AG04450 (cell line): ENCODE measurements at places on chromosomes 7 and 10.
A peak's percentile ranks its signal among the peaks of the same experiment; 100 is the strongest.

GRCh38 chr10:48656914-48657305, 27.8 kb upstream of the WDFY4 start:
- DNase-seq: no peak

DNA sequence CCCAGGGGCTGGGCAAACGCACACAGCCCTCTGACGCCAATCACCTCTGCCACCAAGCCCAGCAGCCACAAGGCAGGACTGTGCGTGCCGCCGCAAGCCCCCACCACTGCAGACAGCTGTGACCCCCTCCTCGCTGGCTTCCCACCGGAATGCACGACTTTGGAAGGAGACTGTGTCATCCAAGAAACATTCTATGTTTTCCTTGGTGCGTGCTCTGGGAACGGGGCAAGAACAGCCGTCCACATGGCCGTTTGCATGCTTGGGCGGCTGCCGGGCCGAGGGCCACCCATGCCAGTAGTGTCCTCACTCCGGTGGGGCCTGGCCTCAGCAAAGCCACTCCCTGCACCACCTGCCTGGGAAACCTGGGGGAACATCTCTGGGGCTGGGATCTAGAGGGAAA, 17.6 kb upstream of the ELN start:
- DNase-seq: no peak

DNA sequence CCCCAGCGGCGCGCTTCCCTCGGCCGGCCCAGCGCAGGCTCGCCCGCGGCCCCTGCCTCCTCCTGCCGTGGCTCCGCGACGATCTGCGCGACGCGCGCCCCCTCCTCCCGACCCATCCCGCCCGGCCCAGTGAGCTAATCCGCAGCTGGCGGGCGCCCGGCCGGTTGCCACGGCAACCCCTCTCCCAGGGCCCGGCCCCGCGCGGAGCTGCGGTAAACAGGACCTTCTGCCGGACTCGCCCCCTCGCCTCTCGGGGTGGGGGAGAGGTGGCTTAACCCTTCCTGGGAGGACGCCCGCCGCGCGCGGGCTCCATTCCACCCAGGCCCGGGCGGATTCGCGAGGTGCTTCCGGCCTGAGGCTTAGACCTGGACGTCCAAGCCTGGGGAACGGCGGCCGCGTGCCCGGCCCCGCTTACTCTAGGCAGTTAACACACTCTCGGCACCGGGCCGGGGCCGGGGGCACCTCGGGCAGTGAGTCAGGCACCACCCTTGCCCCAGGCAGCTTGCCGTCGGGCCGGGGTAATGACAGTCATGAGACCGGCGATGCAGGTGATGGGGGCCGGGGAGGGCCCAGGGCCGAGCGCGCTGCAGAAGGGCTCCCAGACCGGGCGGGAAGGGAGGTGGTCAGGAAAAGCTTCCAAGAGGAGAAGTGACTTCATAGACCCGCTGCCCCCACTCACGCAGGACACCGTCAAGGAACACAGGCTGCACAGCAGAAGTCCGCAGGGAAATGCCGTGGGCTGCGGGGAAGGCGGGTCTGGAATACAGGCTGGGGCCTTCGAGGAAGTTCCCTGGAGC, at the start of gene DENND2A:
Gene DENND2A (minus strand): TSS at position 87 of the 797 bp plus-strand sequence. CDS start 38,416 bp downstream, outside the sequence.
- DNase-seq: peak; percentile 69

DNA sequence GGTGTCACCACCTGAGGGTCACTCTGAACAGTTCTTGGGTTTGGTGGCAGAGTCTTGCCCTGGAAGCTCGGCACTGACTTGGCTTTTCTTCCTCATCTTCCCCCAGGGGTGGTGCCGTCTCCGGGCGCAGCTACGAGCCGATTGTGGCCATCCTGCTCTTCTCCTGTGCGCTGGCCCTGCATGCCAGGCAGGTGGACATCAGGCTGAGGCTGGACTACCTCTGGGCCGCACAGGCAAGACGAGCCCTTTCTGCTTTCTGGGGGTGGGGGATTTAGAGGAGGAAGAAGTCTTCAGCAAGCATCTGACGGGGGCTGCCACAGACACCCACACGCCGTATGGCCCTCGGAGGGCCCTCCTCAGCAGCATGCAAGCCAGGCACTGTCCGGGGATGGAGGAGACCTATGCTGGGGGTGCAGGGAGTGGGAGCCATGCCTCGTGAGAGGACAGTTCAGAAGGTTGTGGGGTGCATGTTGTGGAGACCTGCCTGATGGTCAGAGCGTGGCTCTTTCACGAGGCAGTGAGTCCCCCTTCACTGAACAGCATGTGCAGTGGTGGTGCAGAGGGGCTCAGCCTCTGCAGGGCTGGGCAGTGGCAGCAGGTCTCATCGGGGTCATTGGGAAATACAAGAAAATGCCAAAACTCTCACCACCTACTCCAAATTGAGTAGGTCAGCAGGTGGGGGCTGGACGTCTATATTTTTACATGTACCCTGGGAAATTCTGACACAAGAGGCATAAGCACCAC, 112.4 kb downstream of the ADCY1 start:
- DNase-seq: no peak

- no peak for DNase-seq
Measured at GRCh38 chr7:33644489-33644888, 260.9 kb upstream of the BMPER start.

DNA sequence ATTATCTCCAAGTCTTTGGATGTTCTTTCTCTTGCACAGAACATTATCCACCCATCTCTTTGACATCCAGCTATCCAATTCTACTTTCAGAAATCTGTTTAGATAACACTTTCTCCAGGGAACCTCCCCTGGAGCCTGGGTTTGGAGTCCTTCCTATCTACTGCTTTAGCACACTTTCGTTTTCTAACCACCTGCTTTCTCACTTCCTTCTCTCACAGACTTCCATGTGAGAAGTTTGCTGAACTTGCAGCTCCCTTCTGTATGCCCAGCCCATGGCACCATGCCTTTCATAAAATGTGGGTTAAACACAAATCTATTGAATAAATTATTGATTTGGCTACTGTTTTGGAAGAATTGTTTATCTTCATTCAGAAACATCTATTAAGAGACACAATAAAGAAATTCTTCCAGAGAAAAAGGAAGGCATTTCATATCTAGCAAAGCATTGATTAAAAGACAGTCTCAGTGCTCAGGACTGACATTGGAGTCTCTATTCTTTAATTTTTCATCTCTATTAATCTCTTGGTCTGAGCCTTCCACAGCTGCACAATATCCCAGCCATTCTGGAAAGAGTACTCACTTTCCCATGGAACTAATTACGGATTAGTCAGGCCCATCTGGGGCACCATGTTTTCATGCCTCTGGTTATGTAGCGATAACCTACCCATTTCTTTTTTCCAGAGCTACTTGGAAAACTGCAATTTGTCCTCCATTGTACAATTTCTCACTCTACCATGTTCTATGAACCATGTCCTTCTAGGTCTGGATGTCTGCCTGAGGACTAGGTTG, 1077.3 kb downstream of the SORCS3 start:
- no peak for DNase-seq

GRCh38 chr7:85608804-85609203, 421.9 kb upstream of the SEMA3D start:
- DNase-seq: no peak

- DNase-seq: no peak
Measured at GRCh38 chr7:117993377-117994003, 120.2 kb upstream of the CTTNBP2 start.

- DNase-seq: peak; percentile 18
Measured at GRCh38 chr10:76086761-76087639, 655.6 kb downstream of the LRMDA start.

- DNase-seq: peak; percentile 100
Measured at GRCh38 chr7:101882595-101883564, 65.5 kb downstream of the CUX1 start.

GRCh38 chr10:4018054-4018511, 233.1 kb upstream of the KLF6 start:
- DNase-seq: no peak

- no peak for DNase-seq
Measured at GRCh38 chr10:22605168-22605567, 109.2 kb downstream of the PIP4K2A start.

DNA sequence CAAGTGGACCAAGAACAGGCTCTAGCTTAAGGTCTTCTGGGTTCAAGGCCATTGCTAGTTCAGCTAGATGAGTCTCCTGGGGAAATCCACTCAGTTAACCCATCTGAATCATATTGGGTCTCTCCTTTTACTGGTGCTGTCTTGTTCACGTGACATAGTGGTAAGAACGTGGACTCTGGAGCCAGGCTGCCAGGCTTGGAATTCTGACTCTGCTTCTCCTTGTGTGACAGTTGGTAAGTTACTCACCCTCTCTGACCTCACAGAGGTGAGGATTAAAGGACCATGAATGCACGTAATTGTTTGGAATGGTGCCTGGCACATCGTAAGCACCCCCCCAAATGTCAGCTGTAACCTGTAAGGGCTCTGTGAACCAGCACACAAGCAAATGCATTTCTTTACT, 9.7 kb upstream of the CALU start:
- DNase-seq: no peak

DNA sequence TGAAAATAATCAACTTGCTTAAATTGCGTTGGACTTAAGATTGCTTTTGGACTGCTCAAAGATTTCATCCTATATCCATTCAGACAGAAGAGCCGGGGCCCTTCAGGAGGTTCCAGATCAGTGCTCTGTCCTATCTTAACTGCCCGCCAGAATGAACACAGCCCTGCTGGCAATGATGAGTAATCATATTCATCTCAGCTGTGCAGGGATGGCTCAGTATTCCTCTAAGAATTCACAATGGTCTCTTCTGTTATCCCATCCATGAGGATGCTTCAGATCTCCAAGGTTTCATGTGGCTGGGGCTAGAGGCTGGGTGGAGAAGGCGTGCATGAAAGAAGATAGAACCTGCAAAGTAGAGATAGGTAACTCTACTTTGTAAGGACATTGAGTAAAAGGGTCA, 80.0 kb upstream of the NPVF start:
- DNase-seq: no peak
